ENCODE measurements at places on chromosomes 13 and 19.

- no peak for DNase-seq
Observed at GRCh38 chr19:32603961-32604360, 23.0 kb downstream of the PDCD5 start.

DNA sequence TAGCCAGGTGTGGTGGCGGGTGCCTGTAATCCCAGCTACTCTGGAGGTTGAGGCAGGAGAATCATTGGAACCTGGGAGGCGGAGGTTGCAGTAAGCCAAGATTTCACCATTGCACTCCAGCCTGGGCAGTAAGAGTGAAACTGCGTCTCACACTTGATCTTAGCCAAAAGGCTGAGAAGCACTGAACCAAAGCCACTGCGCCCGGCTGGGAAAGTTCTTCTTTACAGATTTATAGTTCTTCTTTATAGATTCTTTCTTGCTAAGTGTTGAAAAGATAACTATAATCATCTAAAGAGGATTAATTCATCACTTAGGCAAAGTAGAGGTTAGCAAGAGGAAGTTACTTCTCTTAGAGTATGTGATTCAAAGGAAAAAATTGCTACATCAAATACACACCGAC, 11.1 kb downstream of the ZNF417 start:
- DNase-seq = no peak

- DNase-seq = no peak
Observed at GRCh38 chr13:110396476-110396875, 89.4 kb downstream of the COL4A2 start.

GRCh38 chr19:28482221-28482620, 730.7 kb downstream of the UQCRFS1 start:
- no peak for DNase-seq

GRCh38 chr13:40476175-40476958, 190.1 kb downstream of the FOXO1 start:
- DNase-seq = no peak

- no peak for DNase-seq
Observed at GRCh38 chr19:1210227-1210538, 4.6 kb downstream of the STK11 start.

DNA sequence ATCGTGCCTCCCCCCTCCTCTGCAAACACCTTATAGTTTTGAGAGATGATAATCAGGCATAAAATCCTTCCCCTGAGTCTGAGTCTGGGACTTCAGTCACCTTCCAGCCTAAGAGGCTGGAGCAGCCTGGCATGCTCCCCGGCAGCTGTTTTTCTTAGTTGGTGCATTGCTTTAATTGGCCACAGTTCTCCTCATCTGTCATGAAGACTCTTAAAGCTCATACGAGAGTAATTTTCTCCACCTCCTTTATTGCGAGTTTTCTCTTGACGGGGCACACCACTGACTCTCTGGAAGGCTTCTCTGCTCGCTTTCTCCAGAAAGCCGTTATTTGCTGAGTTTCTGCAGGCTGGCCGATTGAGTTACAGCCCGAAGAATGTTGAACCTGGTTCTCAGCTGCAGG, 310.5 kb downstream of the ATP8A2 start:
- DNase-seq = no peak

DNA sequence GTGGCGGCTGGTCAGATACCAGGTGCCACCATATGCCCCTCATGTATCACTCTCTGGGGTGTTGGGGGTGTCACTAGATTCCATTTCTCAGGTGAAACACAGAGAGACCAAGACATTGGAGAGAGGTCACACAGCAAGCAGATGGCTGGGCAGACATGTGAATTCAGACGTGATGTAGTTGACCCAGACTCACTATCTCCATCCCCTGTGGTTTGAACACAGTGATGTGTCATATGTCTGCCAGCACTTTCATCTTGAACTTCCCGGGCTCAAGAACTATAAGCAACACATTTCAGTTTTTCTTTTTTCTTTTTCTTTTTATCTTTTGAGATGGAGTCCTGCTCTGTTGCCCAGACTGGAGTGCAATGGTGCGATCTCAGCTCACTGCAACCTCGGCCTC, 16.1 kb upstream of the UPF1 start:
- DNase-seq = no peak

DNA sequence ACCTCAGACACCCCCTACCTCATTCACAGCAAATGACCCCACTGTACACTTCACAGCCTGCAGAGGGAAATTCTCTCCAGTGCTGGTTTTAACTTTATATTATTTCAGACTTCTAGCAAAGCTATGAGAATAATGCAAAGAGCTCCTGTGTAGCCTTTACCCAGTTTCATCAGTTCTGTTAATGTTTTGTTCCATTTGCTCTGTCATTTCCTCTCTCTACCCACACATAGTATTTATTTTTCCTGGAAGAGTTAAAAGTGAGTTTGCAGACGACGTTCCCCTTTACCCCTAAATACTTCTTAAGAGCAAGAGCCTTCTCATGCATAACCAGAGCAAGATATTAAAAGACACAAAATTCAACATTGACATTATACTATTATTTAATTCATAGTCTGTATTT, 49.9 kb upstream of the ADGRE1 start:
- no peak for DNase-seq

- DNase-seq = no peak
Observed at GRCh38 chr13:44068737-44069136, 189.0 kb downstream of the LACC1 start.

- DNase-seq = no peak
Observed at GRCh38 chr19:41707502-41707812, 969 bp upstream of the CEACAM5 start.

DNA sequence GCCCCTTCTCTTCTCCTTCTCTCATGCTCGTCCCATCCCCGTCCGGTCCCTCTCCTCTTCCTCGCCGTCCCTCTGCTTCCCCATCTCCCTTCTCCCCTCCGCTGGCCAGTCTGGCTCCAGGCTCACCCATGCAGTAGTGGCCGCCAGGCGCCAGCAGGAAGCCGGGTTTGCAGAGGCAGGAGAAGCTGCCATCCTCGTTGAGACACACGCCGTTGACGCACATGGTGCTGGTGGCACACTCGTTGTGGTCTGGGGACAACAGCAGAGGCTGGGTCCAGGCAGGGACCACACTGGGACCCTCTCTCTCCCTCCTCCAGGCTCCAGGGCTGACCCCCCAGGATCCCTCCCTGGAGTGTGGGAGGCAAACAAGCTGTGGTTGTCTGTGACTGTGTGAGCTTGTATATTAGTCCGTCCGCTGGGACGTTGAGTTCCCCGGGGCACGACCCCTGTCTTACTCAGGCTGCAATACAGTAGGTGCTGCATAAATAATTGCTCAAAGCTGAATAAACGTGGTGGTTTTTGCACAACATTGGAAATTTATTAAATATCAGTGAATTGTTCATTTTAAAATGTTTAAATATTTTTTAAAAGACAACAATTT, 16.4 kb downstream of the FBN3 start:
- no peak for DNase-seq

DNA sequence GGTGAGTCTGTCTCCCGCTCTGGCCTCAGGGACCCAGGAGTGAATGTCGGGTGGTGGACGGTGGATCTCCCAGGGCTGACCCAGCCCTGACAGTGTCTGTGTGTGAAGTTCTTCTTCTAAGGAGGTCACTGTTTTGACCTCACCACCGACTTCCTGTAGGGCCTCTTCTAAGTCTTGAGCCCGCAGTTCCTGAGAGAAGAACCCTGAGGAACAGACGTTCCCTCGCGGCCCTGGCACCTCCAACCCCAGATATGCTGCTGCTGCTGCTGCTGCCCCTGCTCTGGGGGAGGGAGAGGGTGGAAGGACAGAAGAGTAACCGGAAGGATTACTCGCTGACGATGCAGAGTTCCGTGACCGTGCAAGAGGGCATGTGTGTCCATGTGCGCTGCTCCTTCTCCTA, at the start of gene SIGLEC7:
Gene SIGLEC7 (plus strand): TSS at position 183 of the 400 bp plus-strand sequence. CDS start 69 bp downstream, at position 252.
- DNase-seq = no peak

GRCh38 chr19:15871570-15871969, 26.3 kb downstream of the CYP4F2 start:
- no peak for DNase-seq

DNA sequence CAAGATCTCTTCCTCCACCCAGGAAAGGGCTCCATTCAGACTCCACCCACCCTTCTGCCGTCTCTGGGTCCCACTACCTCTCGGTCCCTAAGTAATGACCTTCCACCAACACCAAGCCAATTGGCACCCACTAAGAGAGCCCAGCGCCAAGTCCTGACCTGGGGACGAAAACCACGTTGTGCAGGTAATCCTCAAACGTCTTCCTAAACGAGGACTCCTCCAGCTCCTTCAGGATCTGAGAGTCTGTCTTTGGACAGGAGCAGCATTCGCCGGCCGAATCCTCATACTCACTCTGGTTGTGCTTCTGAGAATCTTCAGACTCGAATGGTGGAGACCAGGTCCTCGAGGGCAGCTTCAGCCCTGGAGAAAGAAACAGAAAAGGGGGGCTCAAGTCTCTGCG, 83.1 kb downstream of the ZNF557 start:
- no peak for DNase-seq

DNA sequence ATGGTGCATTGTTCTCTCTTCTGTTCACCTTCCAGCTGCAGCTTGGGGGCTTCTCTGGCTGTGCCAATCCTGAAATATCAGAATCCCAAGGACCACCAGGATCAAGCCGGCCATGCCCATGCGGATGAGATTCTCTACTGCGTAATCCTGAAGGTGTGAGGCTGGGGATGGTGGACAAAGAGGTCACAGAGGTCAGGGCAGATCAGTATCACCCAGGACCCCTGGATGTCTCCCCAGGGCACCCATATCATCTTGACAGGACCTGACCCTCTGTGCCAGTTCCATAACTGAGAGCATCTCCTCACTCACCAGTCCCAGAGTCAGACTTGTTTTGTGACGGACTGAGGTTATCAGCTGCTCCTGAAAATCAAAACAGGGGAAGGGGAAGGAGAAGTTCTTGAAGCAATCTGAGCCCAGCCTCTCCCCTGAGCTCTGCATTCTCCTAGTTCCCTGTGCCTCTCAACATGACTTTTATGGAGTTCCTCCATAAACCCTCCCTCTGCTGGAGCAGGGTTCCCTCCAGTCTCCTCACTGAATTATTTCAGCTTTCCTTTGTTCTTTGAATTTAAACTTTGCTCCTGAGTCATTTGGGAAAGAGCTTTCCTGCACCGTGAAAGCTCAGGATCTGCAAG, 5.5 kb downstream of the LILRA5 start:
- DNase-seq = no peak

GRCh38 chr13:109231888-109232287, 554.5 kb downstream of the IRS2 start:
- DNase-seq = no peak

- DNase-seq = no peak
Observed at GRCh38 chr19:2394054-2394441, 33.3 kb downstream of the TIMM13 start.

GRCh38 chr13:50527188-50527587, 316.3 kb downstream of the DLEU7 start:
- DNase-seq = no peak

DNA sequence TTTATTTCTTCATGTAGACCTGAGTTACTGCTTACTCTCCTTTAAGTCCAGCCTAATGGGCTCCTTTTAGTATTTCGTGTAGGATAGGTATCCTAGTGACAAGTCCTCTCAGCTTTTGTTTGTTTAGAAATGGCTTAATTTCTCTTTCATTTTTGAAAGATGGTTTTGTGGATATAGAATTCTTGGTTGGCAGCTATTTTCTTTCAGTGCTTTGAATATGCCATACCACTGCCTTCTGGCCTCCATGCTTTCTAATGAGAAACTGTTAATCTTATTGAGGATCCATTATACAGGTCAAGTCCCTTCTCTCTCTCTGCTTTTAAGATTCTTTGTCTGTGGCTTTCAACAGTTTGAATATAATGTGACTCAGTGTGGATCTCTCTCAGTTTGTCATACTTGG, 46.8 kb upstream of the SACS start:
- DNase-seq = no peak

- DNase-seq = no peak
Observed at GRCh38 chr19:17078920-17079709, 3.5 kb downstream of the MYO9B start.

DNA sequence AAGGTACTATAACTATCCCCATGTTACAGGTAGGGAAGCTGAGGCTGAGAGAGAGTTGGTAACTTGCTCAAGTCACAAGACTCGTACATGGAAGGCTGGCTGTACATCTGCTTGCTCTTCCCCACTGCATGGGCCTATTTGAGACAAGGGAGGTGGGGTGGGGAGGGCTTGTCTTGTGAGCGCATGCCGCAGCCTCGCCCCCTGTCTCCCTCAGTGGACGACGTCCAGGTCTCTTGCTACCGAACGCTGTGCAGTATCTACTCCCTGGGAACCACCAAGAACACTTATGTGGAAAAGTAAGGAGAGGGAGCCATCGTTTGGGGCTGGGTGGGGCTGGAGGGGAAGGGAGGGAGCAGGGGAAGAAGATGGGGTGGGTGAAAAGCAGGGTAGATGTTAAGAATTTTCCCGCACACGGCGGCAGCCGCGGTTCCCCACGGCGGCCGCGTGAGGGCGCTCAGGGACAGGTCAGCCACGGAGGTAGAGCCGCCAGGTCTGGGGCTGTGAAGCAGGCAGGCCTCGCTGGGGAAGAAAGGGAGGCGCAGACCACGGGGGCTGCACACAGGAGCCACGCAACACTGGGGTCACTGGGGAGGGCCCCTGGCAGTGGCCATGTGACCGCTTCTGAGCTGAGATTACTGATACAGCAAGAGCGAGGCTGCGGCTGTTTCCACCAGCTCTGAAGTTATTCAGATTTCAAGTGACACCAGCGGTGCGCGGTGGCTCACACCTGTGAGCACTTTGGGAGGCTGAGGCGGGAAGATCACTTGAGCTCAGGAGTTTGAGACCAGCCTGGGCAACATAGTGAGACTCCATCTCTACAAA, 81.5 kb downstream of the RYR1 start:
- peak; percentile 80 for DNase-seq

- DNase-seq = no peak
Observed at GRCh38 chr19:43820098-43820883, 6.8 kb upstream of the ZNF283 start.

GRCh38 chr13:23828866-23829265, 60.3 kb downstream of the MIPEP start:
- no peak for DNase-seq

- no peak for DNase-seq
Observed at GRCh38 chr13:44278166-44278565, 95.5 kb upstream of the SERP2 start.

DNA sequence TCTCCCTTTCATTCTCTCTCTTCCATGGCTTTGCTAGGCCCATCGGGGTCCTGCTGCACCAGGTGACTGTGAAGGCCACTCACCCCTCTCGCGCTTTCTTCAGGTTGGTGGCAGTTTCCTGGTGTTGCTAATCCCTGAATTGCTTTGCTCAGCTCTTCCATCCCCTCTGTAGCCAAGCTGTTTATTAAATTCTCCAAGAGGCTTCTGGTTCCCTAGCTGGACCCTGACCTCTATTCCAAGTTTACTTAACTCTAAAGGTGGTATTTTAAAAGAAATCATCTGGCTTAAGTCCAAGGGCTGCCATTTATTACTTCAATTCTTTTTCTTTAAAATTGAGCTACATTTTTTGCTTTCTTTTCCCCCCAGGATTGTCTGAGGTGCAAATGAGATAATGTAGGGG, 32.7 kb upstream of the MICU2 start:
- DNase-seq = no peak
